ENCODE measurements at places on chromosomes 6 and 20.

DNA sequence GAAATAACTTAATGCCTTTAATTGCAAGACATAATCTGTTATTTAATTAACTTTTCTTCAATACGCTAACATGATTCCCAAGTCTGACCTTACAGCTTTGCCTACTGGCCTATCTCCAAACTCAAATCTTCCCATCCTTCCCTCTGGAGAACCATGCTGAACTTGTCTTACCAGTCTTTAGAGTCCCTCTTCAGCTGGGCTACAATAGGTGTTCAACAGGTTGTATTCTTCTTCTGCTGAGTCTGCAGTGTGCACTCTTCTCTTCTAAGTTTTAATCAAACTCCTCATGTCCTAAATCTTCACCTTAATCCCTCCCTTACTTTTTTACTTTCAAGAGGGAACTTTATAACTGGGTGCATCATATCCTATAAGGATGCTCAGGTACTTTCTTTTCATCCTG lies 75.5 kb upstream of the TINAG start:
- DNase-seq: no peak

GRCh38 chr6:28867086-28867409 lies 56.7 kb downstream of the TRIM27 start:
- DNase-seq: peak; percentile 11

- no peak for DNase-seq
Measured at GRCh38 chr20:37305079-37305478, 15.6 kb downstream of the MANBAL start.

GRCh38 chr6:8123236-8123635 lies 20.9 kb upstream of the EEF1E1 start:
- no peak for DNase-seq

DNA sequence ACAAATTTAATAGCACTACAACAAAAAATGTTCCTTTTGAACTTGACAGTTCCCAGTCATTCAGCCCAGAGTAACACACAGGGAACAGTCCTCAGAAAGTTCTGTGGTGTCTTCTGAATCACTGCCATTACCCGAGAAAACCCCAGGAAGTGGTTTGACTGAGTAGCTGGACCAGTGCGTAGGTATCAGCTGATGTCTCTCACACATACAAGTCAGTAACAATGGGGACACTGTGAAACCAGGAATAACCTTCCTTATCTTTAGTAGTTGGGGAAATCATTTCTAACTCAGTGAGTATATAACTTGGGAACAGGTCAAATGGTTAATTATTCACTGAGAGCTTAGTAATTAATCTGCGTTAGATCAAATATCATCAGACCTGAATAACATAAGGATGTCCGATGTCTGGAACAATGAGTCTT lies 73.1 kb downstream of the HIVEP2 start:
- DNase-seq: peak; percentile 69

GRCh38 chr6:12748815-12749521 lies 32.4 kb downstream of the PHACTR1 start:
- DNase-seq: no peak

- DNase-seq: no peak
Measured at GRCh38 chr6:94272327-94272726, 853.0 kb upstream of the EPHA7 start.

- DNase-seq: no peak
Measured at GRCh38 chr6:90131614-90132423, 164.8 kb downstream of the BACH2 start.

DNA sequence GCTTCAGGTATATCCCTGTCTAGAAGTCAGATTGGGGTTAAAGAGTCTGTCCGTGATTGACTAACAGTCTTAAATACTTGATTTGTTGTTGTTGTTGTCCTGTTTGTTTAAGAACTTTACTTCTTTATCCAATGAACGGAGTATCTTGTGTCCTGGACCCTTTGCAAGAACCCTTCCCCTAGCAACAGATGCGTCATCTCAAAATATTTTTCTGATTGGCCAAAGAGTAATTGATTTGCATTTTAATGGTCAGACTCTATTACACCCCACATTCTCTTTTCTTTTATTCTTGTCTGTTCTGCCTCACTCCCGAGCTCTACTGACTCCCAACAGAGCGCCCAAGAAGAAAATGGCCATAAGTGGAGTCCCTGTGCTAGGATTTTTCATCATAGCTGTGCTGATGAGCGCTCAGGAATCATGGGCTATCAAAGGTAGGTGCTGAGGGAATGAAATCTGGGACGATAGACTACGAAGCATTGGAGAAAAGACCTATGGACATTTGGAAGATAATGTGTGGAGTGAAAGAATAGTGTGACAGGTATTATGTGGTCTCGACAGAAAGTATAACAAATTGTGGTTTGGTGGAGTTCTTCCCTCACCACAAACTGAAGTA lies at the start of gene HLA-DRA:
Gene HLA-DRA (plus strand): TSS at position 286 of the 613 bp plus-strand sequence. CDS start 64 bp downstream, at position 350.
- peak; percentile 62 for DNase-seq

DNA sequence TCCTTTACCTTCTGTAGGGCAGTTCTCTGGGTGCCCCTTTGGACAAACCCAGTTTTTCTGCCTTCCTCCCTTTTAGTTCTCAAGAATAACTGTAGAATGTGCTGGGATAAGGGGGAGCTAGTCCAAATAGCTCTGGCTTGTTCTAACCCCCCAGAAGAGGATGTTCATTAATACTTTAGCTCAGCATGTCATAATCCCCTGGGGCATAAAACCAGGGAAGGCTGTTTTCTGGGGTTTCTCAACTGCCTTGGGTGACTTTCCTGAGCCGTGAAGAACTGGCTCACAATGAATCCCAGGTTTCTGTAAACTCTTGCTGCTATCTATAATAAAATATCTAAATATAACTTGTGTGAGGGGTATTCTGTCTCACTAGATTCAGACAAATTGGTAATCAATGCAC lies 44.5 kb upstream of the RNF217 start:
- no peak for DNase-seq

- DNase-seq: no peak
Measured at GRCh38 chr20:63363981-63364561, 2.9 kb upstream of the CHRNA4 start.

DNA sequence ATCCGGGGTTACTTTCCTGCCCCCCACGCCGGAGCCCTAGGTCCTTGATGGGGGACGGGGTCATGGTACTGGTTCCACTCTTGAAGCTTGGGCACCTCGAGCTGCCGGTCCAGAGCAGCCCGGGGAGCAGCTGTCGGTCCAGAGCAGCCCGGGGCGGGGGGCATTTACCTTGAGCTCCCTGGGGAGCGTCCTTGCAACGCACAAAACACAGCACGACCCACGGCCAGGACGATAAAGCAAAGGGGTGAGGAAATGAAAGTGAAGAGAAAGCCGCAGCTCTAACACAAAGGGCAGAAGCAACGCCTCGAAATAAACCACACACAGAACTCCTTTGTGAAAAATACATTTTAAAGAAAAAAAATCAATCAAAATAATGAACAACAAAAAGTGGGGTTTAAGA lies 39.1 kb downstream of the KCNQ2 start:
- DNase-seq: no peak

DNA sequence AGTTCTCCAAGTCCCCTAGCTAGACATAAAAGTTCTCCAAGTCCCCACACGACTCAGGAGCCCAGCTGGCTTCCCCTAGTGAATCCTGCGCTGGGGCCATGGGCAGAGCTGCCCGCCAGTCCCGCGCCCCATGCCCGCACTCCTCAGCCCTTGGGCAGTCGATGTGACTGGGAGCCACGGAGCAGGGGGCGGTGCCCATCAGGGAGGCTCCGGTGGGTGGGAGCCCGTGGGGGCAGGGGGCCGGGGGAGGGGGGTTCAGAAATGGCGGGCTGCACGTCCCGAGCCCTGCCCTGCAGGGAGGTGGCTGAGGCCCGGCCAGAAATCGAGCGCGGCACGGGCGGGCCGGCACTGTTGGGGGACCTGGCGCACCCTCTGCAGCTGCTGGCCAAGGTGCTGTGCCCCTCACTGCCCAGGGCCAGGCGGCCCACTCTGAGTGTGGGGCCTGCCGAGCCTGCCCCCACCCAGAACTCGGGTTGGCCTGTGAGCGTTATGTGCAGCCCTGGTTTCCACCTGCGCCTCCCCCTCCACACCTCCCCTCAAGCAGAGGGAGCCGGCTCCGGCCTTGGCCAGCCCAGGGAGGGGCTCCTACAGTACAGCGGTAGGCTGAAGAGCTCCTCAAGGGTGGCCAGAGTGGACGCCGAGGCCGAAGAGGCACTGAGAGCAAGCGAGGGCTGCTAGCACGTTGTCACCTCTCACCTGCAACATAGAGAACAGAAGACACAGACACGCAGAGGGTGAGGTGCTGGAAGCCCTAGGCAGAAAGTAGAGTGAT lies 11.4 kb downstream of the GSTA5 start:
- no peak for DNase-seq

GRCh38 chr6:108002365-108003221 lies 44.6 kb upstream of the SEC63 start:
- no peak for DNase-seq

GRCh38 chr6:5771759-5772390 lies 234.8 kb downstream of the NRN1 start:
- DNase-seq: no peak

GRCh38 chr6:106146852-106147351 lies 60.8 kb downstream of the PRDM1 start:
- DNase-seq: no peak

DNA sequence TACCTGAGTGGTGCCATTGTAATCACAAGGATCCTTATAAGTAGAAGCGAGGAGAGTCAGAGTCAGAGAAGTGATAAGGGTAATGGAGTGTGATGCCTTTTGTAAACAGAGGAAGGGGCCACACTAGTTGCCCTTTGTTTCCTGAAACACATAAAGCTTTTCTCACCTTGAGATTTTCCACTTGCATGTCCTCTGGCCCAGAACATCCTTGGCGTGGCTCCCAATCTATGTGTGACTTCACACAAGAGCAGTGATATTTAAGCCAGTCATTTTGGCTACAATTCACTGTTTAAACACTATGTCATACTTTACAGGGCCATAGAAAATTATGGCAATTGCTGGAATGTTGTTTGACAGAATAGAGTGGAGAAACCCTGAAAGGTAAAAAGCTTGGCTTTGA lies 121.2 kb upstream of the BTN3A2 start:
- no peak for DNase-seq

DNA sequence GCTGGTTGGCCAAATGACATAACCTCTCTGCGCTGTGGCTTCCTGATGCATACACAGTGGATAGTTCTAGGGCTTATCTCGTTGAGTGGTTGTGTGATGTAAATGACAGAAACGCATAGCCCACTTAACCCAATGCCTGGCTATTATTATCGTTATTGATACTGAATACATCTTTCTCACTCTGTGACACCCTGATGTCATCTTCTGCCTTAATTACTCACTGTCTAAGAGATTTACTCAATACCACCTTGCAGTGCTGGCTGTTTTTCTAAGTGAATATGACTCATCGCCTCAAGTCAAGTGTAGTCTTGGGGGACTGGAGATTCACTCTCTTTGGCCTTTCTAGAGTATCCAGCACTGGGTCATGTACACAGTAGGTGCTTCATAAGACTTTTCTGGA lies 73.6 kb downstream of the NDUFAF5 start:
- no peak for DNase-seq

- DNase-seq: no peak
Measured at GRCh38 chr6:156283091-156283490, 494.1 kb upstream of the ARID1B start.

- no peak for DNase-seq
Measured at GRCh38 chr6:156957931-156958547, 180.9 kb downstream of the ARID1B start.

DNA sequence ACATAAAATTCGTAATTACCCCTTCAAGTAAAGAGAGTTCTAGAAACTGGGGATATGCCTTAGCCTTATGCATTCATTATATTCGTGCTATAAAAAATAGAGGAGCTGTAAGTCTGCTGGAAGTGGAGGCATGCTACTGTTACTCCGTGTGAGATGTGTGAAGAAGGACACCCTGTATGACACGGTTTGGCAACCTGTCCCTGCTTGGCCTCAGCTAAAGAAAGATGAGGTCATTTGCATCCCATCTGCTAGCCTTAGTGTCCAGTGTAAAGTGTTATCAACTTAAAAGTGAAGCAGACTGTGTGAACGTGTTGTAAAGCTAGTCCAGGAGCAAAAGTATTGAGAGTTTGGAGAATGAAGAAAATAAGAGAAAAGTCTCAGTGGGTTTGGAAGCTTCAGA lies 135.1 kb upstream of the RAB32 start:
- no peak for DNase-seq

DNA sequence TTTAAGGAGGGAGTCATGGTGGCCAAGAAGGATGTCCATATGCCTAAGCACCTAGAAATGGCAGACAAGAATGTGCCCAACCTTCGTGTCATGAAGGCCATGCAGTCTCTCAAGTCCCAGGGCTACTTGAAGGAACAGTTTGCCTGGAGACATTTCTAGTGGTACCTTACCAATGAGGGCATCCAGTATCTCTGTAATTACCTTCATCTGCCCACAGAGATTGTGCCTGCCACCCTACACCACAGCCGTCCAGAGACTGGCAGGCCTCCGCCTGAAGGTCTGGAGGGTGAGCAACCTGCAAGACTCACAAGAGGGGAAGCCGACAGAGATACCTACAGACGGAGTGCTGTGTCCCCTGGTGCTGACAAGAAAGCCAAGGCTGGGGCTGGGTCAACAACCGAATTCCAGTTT lies 115.0 kb downstream of the HFE start:
- no peak for DNase-seq

DNA sequence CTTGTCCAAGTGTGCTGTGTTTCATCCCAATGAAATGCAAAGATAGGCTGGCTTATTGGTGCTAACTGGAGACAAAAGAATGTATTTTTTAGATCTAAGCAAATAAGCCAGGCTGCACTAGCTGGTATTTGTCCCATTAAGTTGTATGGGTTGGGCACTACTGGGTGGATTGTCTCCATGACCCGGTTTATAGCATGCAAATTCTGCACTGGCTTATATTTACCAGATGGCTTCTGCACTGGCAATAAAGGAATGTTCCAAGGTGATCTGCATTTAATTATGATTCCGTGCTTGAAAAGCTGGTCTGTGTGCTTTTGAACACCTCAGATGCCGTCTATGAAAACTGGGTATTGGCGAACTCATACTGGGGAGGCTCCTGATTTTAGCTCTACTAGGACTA lies 61.4 kb upstream of the MOCS1 start:
- no peak for DNase-seq

DNA sequence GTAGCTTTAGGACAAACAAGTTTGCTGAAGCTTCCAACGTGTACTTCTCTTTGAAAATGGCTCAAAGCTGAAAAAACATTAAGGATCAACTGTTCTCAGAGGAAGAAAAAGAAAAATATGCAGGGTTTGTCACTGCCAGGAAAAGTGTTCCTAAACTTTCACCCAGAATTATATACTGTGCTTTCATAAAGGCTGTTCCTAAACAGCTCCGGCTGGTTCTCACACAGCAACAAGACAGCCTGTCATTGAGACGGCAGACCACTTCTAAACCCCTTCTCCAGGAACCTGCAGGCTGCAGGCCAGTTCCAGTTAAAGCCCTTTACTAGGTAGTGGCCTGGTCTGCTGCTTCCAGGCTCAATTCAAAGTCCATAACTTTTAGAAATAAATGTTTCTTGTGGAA lies 97.4 kb upstream of the SOX4 start:
- DNase-seq: no peak

- peak; percentile 32 for DNase-seq
Measured at GRCh38 chr20:23606652-23607049, 934 bp upstream of the CST9 start.

Measured in CD4-positive, alpha-beta T cell treated with Interleukin-6 at 100 ng/mL for 8 hours (primary cell).